Stimulated activated CD8-positive, alpha-beta memory T cell treated with anti-CD3 and anti-CD28 coated beads, Interleukin-4, amount 100 ng/mL, for 1 hour (primary cell): ENCODE measurements at places on chromosomes 4 and X.

GRCh38 chr4:21991562-21991961 is 43.0 kb upstream of the KCNIP4 start:
- DNase-seq = no peak

DNA sequence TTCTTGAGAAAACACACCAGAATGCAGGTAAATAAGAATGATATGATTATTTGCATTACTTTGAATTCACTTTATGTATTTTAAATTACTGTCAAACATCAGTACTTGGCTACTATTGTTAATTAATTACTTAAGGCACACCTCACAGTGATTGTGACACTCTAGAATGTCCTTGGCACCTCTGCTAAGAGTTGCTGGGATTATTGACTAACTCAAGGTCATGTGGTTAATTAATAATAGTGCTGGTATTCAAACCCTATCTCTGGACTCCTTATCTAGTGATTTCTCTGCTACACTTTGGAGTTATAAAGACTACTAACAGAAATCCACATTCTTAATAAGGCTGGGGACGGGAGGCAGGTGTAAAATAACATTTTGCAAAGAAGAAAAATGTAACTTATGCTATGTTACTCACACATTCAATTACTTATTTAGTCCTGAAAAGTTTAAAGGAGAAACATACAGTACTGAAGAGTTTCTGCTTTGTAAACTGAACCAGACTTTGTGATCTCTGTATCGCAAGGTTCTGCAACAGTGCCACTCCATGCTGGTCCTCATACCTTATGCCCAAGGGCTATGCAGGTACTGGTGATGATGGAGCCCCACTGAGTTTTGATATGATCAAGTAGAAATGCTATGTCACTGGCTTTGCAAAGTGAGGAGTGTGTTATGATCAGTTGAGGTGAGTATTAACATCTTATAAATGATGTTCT is 242.7 kb downstream of the MID1IP1 start:
- DNase-seq = no peak

GRCh38 chrX:148380650-148381561 is 119.5 kb upstream of the AFF2 start:
- DNase-seq = peak; percentile 6

GRCh38 chrX:12898073-12898472 is 8.3 kb upstream of the TLR8 start:
- no peak for DNase-seq

DNA sequence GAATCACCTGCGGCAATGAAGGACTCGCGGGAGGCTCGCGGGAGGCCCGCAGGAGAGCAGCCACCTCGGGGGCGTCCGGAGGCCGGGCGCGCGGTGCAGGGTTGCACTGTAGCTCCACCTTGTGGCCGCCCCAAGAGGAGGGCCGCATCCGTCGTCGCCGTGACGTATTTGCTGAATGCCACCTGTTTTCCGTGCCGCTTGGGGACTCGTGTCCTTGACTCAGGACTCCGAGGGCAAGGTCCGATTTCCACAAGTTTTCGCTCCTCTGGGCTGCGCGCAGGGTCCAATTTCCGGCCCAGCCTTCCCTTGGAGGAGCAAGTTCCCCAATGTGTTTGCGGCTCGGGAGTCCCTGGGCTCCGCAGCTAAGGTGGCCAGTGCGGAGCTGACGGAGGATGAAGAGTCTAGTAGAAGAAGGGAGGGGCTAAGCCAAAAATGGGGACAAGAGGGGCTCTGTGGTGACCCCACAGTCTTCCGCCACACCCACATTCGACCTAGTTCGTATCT is 10.7 kb upstream of the DLG3 start:
- DNase-seq = peak; percentile 53

GRCh38 chr4:25904748-25905082 is 9.3 kb upstream of the SMIM20 start:
- no peak for DNase-seq

DNA sequence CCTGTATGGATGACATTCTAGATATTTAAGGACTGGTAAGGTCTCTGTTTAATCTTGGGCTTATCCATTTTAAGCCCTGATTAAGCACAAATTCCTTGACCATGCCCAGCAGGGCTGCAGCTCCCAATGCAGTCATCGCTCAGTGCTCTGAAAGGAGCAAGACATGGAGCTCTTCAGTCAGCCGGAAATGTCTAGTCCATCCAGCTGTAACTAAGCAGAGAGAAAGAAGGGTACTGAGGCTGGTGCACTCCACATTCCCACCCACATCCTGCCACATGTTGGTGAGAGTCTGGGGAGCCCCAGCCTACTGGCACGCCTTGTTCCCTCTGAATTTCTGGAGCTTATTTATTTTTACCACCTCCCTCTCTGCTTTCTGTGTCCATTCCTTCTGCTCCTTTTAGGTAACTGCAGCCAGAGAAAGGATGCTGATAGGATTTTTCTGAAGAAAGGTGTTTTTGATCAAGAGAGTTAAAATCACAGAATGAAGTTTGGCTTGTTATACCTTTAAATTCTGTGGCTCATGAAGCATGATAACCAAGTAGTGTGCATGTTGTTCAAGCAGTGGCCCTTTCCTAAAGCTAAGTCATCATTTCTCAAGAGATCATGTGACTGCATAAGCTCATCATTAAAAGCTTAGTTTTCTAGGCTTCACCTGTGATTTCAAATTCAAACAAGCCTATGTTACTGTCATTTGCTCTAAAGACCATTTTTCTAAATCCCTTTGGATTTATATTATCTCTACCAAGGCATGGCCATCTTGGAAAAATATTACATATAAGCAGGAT is 74.0 kb downstream of the GALNT7 start:
- no peak for DNase-seq

DNA sequence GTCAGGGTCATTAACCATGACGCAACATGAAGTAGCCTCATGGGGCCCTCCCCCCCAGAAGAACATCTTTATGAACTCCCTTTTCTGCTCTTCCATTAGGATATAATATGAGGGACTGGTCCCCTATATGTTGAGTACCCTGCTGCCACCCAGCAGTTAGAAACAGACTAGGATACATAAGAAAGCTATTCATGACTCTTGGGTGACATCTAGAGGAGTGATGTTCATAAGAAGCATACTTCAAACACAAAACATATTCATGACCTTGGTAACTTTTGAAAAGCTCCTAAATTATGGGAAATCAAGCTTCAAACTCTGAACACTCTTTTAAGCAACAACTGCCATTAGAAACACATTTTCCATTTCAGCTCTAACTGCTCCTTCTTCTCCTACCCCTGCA is 155.2 kb upstream of the SPIN4 start:
- DNase-seq = no peak

DNA sequence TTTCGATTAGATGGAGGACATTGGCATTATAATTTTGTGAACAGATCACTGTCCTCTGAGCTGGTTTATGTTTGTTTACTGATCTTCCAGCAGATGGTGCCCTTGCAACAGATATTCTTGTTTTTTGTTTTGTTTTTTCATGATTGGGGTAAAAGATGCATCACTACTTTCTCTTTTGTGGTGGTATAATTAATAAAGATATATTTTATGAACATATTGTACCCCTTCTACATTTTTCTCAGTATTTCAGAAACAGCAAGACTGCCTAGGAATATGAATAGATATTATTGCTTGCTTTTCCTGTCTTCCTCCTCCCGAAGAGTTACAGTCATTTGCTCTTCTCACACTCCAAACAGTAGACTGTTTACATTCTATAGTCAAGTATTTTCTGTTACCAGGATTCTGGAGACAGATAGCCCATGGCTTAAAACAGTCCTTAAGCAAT is 905.2 kb downstream of the TRAM1L1 start:
- no peak for DNase-seq
